ENCODE measurements at places on chromosomes 12 and 14.

DNA sequence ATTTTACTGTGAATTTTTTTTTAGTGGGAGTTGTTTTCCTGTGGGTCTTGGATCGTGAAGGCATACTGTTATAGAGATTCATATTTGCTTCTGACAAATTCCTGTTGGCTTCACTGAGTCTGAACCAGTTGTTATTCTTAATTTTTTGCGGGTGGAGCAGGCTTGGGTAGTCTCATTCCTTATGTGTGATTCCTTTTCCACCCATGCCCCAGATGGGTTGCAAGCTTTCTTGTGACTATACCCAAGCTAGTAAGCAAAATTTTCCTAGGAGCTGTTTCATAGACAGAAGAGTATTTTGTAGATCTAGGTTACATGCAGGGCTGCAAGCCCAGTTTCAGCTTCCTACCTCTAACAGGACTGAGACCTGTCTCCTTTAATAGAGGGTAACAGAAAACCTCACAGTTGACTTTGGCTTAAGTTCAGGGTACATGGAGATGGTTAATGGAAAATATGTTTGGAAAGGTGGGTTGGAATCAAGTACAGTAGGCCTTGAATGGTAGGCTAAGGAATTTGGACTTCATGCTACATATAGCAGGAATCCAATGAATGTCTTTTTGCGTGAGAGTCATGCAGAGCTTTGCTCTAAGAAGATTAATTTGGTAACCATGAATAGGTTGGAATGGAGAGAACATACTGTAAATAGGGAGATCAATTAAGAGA lies 29.0 kb downstream of the TRMT5 start:
- DNase-seq = peak; percentile 22

DNA sequence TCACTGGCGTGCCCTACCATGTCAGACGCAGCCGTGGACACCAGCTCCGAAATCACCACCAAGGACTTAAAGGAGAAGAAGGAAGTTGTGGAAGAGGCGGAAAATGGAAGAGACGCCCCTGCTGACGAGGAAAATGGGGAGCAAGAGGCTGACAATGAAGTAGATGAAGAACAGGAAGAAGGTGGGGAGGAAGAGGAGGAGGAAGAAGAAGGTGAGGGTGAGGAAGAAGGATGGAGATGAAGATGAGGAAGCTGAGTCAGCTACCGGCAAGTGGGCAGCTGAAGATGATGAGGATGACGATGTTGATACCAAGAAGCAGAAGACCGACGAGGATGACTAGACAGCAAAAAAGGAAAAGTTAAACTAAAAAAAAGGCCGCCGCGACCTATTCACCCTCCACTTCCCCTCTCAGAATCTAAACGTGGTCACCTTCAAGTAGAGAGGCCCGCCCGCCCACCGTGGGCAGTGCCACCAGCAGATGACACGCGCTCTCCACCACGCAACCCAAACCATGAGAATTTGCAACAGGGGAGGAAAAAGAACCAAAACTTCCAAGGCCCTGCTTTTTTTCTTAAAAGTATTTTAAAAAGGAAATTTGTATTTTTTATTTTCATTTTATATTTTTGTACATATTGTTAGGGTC lies 13.2 kb downstream of the TRIP11 start:
- no peak for DNase-seq

- DNase-seq = no peak
Measured at GRCh38 chr14:45089813-45090212, 5.9 kb downstream of the PRPF39 start.

GRCh38 chr14:103692159-103692558 lies 23.1 kb downstream of the XRCC3 start:
- no peak for DNase-seq

GRCh38 chr14:65277580-65278270 lies 134.8 kb upstream of the FUT8 start:
- no peak for DNase-seq

DNA sequence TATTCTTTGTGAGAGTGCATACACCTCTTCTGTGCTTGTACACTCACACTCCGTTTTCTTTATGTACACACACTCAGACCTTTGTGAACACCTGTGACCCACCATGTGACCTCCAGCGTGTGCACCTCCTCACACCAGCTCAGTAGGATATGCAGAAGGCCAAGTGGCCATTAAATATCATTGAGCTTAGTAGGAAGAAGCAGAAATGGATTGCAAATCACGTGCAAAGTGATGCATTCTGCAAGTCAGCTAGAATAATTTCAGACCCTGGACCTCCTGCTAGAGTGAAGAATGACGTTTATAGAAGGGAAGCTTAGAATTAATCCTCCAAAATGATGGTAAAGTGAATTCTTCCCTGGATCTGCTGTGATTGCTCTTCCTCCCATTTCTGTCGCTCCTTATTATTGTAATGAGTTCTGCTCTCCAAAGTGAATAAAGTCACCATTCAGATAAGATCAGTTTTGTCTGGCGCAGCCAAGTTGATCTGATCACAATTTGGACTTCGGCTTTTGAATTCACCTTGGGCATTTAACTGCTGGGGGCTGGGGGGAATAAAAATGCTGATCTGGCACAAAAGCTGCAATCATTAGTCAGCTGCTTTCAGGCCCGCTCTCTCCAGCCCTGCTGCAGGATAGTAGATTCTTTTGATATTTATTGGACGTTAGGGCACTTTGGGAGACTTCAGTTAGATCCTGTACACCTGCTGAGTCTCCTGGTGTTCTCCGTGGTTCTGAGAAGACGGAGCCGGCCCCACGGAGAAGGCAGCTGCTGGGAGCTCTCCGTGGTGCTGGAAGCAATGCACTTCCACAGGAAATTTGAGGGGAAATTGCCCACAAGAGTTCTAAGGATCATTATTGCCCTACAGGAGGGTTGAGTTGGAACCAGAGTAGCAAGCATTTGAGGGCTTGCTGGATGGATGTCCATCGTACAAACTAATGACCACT lies 12.4 kb upstream of the NRXN3 start:
- DNase-seq = peak; percentile 37

DNA sequence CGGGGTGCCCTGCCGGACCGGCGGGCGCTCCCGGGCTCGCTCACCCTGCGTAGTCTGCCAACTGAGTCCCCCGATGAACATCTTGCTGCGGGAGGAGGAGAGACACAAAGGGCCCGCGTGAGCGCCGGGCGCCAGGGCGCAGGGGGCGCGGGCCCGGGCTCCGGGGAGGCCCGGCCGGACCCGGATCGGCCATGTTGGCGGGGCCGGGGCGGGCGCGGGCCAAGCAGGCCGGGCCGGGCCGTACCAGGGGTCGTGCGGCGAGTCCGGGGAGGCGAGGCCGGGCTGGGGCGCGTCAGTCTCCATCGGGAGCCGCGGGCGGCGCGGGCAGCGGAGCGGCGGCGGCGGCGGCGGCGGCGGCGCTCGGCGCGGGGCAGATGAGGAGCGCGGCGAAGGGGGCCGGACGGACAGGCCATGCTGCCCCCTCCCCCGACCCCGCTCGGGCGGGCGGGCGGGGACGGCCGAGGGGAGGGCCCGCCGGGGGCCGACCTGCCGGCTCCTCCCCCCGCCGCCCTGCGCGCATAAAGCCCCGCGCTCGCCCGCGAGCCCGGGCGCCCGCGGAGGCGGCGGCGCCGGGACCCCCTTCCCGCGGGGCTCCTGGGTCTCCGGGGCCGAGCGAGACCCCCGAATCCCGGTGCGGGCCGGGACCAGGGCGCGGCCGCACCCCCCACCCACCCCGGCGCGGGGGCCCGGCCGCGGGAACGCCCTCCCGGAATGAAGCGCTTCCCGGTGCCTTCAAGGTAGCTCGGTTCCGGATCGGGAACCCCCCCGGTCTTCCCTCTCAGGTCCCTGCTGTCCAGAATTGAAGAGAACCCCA lies at the start of gene MSI1:
TSS of gene MSI1 (minus strand) at position 376 of the 814 bp plus-strand sequence. CDS start at position 303, 73 bp downstream.
- DNase-seq = no peak

DNA sequence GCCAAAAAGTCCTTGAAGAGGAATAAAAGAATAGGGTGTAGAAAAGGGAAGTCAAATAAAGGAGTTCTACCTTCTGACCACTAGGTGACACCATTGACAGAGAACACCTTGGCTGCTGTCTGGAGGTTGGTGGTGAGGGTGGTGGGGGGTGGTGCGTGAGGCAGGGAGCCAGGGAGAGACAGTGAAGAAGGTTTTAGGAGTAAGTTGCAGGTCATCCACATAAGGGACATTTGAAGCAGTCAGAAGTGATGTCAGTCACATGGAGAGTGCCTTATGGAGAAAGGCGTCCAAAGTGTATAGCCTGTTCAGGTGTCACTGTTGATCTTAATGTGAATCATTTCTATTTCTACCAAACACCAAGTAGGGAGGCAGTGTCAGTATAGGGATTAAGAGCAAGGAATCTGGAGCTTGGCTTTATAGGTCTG lies 279.3 kb upstream of the DDHD1 start:
- no peak for DNase-seq

DNA sequence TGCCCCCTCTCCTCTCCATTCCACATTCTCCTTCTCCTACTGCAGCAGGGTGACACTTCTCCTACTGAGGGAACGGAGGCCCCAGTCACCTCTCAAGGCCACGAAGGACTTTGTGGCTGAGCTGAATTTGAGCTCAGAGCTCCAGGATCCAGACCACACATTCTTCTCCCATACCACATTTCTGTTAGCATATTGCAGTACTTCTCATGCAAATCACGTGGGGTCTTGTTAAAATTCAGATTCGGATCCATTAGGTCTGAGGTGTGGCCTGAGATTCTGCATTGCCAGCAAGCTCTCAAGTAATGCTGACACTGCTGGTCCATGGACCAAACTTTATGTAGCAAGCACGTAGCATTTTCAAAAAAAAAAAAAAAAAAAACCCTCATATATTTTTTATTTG lies 9.6 kb upstream of the IFI27L2 start:
- DNase-seq = no peak
